Activated CD4-positive, alpha-beta T cell treated with anti-CD3 and anti-CD28 coated beads for 48 hours (primary cell): ENCODE measurements at places on chromosomes 3 and 15.

- no peak for DNase-seq
These were observed 26.1 kb upstream of the MGA start for GRCh38 chr15:41634072-41634626.

DNA sequence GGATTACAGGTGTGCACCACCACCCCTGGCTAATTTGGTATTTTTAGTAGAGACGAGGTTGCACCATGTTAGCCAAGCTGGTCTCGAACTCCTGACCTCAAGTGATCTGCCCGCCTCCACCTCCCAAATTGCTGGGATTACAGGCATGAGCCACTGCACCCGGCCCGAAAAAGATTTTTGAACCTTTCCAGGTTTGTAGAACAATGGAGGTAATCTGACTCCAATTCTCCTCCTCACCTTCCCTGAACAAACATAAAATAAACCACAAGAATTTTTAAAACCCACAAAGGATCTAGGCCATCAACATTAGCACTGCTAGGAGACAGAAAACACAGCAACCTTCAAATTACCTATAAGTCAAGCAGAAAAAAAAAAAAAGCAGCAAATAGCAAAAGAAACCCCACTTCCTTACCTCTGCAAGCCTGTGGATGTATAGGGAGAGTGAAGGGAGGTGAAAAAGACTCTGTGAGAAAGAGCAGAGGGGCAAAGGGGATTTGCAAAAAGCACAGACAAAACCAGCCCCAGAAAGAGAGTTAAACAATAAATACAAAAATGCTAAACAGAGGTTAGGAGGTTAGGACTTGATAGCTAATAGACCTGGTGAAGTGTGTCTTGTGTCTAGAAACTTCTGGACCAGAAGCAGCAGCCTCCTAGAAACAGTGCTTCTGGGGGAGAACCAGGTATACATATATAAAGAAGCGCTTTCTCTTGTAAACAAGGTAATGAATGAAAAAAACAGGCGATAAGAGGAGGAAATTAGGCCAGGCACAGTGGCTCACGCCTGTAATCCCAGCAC lies 32.1 kb downstream of the TFDP2 start:
- no peak for DNase-seq

DNA sequence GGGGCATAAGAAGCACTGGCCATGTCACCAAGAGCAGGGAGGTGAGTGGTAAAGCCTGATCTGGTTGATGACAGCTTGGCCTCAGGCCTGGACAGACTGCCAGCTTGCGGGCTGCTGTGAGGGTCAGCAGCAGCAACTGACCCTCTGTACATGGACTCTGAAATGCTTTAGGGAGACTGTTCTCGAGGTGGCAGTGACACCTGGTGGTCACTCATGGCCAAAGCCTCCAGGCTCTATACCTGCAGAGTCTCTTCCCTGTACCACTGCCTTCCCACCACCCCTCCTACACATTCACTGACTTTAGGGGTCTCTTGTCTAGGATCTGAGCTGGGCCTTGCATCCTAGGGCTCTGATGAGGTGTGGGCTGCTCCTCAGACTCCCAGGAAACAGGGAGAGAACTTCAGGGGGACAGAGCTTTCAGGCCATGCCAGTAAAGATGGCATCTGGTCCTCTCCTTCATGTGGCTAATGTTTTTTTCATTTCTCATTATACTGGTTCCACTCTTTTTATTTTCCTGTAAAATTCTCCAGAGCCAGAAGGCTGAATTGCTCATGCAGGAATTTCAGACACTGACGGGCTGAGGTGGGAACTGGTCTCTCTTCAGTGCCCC lies 17.2 kb upstream of the TIMP4 start:
- DNase-seq = peak; percentile 54

- DNase-seq = no peak
These were observed 71.7 kb downstream of the IGF1R start for GRCh38 chr15:98720031-98720430.

DNA sequence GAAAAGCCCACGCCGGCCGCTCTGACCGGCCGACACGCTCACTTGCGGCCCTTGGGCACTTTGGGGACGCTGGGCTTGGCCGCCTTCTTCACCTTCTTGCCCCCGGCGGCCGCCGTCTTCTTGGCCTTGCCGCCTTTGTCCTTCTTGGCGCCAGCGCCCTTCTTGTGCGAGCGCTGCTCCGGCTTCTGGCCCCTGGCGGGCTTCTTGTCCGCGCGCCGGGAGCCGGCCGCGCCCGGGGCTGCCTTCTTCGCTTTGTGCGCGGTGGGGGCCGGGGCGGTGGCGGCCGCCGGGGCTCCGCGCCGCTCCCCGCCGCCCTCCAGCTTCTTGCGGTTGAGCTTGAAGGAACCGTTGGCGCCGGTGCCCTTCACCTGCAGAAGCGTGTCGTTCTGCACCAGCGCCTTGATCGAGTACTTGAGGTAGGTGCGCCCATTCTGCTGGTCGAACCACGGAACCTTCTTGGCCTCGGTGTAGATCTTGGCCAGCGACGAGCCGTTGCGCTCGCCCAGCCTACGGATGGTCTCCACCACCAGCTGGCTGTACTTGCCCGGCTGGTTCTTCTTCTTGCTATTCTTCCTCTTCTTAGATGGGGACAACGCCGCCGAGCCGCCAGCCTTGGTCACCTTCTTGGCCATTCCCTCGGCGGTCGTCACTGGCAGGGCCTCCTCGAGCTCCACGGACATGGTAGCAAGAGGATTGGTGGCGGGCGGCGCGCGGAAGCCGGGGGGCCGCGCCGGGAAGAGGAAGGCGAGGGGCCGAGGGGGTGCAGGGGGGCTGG lies 36.7 kb downstream of the HMCES start:
- DNase-seq = peak; percentile 48

DNA sequence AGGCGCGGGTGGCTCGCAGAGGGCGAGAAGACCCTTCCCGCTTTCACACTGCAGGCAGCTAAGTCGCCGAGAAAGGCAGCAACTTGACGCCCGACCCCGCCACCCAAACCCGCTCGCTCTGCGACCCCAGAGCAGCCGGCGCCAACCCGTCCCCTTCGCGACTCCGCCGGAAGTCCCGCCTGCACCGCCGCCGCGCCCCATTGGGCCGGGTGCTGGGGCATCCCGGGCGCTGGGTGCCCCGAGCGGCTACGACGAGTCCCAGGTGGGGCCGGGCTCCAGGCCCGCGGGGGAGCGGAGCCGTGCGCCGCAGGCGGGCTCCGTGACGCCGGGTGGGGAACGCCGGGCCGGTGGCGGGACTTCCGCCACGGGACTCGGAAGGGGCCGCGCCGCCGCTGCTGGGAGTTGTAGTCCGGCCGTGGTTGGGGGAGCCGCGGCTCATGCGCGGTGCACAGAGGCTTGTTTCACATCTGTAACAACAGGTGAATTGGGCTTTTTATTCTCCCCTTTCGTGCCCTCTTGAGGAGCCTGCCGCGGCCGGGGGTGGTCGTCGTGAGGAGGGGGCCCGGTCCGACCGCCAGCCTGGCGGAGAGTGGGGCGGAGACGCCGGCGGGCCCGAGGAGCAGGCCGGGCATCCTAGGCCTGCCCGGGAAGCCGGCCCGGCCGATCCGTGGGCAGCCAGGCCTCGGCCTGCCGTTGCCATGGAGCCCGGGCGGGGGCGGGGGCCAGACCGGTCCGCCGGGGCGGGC lies at the start of gene DHX30:
Gene DHX30 (plus strand): TSS at position 405 of the 746 bp plus-strand sequence. CDS start 7,546 bp downstream, outside the sequence.
- peak; percentile 91 for DNase-seq

DNA sequence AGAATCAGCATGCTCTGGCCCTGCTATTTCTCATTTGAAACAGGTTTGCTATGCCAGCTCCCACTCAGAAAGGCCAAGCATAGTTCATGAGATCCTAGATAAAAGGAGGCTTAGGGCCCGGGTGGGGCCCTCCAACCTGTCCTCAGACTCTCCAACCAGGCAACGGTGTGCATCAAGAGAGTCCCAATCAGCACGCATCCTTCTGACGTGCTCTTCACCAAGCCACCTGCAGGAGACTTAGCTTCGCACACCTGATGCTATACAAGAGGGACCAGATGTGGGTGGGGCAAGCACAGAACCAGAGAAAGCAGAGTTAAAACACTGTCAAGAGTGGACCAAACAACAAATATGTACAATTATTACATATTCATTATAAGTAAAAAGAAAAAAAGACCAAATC lies 17.3 kb downstream of the STIMATE start:
- no peak for DNase-seq

GRCh38 chr15:23565395-23566070 lies at the start of gene MKRN3:
MKRN3 (plus strand) TSS chr15:23565674; CDS start chr15:23565783, 109 bp downstream.
- peak; percentile 47 for DNase-seq

DNA sequence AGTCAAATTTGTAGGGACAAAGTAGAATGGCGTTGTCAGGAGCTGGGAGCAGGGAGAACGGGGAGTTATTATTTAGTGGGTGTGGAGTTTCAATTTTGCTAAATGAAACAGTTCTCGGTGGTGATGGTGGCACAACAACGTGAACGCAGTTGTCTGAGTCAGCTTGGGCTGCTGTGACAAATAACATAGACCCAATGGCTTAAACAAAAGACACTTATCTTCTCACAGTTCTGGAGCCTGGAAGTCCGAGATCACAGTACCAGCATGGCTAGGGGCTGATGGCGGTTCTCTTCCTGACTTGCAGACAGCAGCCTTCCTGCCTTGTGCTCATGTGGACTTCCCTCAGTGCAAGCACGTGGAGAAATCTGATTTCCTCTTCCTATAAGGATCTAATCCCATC lies 90.2 kb downstream of the CHSY1 start:
- peak; percentile 65 for DNase-seq

- peak; percentile 65 for DNase-seq
These were observed 53.7 kb downstream of the NMD3 start for GRCh38 chr3:161274691-161275298.

DNA sequence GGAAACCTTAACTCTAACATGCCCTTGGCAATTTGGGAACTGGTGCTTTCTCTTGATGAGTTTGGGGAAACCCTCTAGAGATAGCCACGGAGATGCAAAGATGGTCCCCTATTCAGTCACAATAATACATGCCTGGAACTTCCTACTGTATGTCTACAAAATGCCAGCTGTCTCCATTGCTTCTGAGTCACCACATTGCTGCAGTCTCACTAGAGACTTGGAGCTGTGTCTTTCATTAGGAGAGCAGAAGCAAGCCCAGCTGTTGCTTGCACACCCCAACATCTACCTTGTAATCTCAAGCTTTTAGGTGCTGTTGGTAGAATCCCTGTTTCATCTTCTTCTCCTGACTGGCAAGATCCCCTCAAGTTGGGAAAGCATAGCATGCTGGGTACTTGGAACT lies 261.0 kb downstream of the ADAMTSL3 start:
- DNase-seq = no peak

GRCh38 chr3:104411757-104412156 lies 955.0 kb upstream of the ALCAM start:
- no peak for DNase-seq

GRCh38 chr3:113331187-113331586 lies 110.1 kb downstream of the CFAP44 start:
- DNase-seq = no peak

DNA sequence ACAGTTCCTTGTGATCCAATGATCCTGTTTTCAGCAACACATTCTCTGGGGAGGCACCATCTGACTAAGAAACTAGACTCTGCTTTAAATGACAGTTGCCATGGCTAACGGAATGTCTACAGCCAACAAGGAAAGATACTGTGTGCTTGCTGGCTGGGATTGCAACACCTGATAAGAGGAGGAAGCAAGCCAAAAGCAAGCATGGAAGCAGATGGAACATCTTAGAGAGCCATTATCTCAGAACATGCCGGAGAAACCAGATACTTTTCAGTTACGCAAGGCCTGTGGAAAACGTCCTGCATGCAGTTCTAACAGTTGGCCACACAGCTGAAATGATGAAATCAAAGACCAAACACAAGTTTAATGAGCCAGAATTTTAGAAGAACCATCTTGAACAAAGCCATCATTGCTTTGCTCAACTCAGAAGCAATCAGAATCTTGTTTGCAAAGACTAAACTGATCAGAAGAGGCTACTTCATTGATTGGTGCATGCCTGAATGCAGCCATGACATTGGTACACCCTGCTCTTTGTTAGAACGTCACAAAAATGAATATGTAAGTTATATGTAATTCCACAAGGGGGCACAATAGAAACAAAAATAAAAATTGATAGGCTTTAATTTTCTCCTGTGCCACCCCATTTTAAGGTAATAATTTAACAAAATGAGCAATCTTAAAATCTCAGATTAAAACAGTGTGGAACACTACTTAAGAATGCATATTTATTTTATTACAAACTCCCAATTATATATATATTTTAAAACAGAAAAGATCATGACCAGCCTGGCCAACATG lies 50.8 kb downstream of the GXYLT2 start:
- peak; percentile 24 for DNase-seq

DNA sequence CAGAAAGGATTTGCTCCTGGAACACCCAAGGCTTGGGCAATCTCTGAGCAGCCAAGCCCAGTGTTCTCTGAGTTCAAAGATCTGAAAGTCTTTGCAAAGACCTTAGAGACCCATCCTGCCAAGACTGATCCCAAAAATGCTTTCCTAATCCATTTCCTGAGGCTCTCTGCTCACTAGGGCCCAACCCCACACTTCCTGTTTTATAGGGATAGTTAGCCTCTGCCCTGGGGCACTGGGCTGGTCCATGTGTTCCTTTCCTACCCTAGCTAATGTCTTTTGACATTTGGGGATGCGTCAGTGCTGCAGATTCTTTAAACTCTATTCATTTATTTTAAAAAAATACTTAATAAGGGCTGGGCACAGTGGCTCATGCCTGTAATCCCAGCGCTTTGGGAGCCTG lies 372.7 kb downstream of the ROBO2 start:
- no peak for DNase-seq

- no peak for DNase-seq
These were observed 9.5 kb downstream of the MTHFS start for GRCh38 chr15:79887054-79887930.

- no peak for DNase-seq
These were observed 32.3 kb downstream of the C3orf62 start for GRCh38 chr3:49244581-49245205.

DNA sequence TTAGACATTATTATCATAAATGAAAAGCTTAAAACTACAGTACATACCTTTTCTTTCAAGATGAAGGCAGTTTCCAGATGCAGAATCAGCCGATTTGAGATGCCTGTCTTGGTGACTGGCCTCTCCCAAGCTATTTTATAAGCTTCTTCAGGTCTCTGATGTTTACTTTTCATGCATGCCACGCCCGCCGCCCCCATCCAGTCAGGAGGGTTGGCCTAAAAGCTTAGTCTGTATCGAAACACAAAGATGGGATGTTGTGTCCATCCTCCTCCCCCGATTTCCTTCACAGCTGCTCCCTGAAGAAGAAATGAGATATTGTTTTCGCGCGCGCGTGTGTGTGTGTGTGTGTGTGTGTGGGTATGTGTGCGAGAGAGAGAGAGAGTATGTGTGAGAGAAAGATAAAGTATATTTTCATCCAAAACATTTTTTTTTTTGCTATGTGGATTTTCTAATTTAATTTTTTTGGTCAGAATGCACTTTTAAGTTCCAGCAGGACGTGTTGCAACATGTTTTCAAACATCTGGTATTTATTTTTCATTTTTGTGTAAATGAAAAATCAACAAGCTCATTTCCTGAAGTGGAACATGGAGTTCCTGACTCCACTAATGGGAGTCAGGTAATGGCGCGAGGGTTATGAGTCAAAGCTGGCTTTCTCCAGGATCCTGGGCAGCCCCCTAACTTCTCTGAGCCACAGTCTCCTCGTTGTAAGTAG lies at the start of gene APOD:
Gene APOD (minus strand): TSS at position 110 of the 712 bp plus-strand sequence. CDS start 4,479 bp downstream, outside the sequence.
- no peak for DNase-seq

- peak; percentile 52 for DNase-seq
These were observed 33.3 kb upstream of the VPS33B start for GRCh38 chr15:91055548-91056331.

- DNase-seq = no peak
These were observed 10.4 kb downstream of the SPTBN5 start for GRCh38 chr15:41883484-41883825.
